ENCODE measurements at places on chromosomes 12 and 14. TPM values are rescaled to one million over a fixed set of nuclear protein-coding genes. Genes with fewer than 3 reads are reported as not detected.

DNA sequence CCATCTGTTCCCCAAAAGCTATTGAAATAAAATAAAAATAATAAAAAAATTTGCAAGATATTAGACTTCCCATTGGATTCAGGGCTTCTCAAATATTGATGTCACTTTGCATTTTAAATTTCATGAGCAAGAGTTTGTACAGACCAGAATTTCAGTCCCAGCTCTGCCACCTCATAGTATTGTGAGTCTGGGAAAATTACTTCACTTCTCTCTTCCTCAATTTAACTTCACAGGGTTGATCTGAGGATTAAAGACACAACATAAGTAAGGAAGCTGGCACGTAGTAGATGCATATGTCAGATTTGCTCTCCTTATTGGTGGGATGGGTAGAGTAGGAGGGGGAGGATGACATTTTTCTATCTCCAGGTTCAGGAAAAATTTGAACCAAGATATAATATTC is 32.8 kb downstream of the COX8C start:
- DNase-seq: no peak

DNA sequence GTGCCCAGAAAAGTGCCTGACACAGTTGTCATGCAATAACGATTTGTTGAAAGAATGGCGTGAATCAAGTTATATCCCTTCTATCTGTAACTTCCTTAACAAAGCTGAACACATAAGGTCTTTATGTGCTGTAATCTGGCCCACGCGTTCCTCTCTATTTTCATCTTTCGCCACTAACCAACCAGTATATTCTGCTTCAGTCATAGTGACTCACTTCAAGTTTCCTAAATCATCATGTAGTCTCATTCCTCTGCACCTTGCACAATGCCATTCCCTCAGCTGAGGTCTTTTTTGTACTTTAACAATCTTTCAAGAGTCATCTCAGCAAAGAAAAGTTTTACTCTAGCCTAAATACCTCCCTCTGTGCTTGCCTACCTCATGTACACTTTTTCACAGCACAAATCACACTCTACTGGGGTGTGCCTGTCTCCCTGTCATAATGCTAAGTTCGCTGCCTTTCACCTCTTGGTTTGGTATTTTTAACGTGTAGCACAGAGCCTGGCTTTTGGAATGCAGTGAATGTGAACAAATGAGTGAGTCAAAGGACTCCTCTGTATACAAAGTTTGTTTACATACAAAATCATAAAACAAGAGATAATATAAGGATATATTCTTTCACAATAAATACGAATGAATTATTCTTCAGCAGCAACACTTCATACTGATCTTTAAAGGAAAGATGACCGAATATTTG is 2.9 kb upstream of the CMAS start:
- no peak for DNase-seq

GRCh38 chr12:13365748-13366366 is 169.3 kb downstream of the EMP1 start:
- DNase-seq: no peak

DNA sequence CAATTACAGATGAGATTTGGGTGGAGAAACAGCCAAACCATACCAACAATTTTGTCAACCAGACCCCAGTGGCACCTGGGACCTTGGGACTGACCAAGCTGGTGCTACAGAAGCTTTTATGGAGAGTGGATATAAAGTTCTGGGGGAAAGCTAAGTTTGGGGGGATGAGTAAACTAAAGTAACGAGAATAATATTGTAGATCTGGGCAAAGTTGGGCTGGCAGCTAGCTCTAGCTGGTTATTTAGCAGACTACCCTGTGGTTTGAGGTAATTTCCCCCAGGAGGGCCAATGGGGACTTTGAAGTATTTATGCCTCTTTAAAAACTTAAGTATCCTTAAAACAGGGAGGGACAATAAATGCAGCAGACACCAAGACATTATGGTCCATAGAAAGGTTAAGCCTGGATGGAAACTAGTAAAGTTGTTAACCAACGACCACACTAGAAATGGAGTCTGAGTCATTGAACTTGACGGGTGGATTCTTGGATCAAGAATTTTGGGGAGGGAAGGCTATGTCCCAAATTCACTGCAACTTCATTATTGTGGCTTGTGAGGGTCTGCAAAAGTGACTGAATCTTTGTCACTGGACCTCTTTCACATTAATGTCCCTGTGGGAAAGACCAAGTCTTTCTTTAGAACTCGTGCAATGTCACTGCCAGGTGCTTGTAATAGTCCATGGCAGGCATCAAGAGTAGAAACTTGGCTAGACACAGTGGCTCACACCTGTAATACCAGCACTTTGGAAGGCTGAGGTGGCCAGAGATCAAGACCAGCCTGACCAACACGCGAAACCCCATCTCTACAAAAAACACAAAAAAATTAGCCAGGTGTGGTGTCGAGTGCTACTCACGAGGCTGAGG is 48.5 kb upstream of the OR5AU1 start:
- DNase-seq: no peak

DNA sequence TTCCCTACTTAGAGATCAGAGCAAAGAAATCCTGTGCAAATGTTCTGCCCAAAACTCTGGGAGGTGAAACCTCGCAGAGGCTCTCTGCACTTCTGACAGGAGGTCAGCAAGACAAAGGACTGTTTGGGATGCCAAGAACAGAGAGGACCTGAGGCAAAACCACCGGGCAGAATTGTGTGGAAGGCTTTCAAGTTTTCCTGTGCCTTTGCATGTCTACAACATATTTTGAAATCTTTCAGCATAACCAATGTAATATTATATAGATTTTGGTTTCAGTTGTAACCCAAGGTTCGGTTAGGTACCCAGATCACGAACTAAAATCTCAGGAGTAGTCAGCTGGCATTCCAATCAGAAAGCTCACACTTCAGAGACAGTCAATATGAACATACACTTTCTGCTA is 99.4 kb upstream of the PLEKHA5 start:
- DNase-seq: no peak

GRCh38 chr12:52229836-52230343 is 3.2 kb upstream of the KRT7 start:
- no peak for DNase-seq

GRCh38 chr14:54348001-54348611 is 48.7 kb upstream of the CDKN3 start:
- DNase-seq: no peak

DNA sequence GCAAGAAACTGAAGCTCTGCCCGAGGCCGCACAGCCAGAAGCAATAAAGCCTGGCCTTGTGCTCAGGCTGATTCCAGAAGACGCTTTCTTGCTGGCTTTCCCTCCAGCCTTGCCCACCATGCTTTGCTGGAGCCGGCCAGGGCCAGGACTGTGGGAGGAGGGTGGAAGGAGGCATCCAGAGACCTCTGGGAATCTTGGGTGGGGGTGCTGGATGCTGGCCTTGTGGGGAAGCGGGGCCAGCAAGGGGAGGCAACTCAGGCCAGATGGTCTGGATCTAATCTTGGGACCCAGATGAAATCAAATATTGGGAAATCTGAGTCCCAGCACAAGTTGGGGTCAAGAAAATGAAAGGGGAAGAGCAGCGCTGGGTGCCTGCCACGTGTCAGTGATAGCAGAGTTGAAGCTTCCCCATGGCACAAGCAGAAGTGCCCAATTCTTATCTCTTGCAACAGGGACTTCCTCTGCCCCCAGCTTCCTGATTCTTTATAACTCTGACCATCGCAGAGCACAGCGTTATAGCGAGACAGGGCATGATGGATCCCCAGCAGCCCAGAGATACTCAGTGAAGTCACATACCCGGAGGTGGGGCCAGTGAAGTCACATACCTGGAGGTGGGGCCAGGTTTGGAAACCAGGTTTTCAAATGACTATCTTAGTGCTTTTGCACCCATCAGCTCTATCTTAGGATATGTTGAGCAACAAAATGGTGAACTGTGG is 6.4 kb upstream of the RABGGTA start:
- DNase-seq: no peak

- no peak for DNase-seq
These were observed 3.1 kb upstream of the NKX2-1 start for GRCh38 chr14:36522972-36523715.

- DNase-seq: no peak
These were observed 311.0 kb downstream of the ALG10 start for GRCh38 chr12:34333337-34333736.

- no peak for DNase-seq
These were observed 81.5 kb upstream of the PLEKHG7 start for GRCh38 chr12:92621312-92621711.

GRCh38 chr12:44193281-44193680 is 357.4 kb downstream of the TMEM117 start:
- DNase-seq: no peak

- no peak for DNase-seq
These were observed 41.5 kb downstream of the IGF1 start for GRCh38 chr12:102438827-102439210.

The OR4E2 gene
- not detected for polyA plus RNA-seq

The MAP3K9 gene
- polyA plus RNA-seq: 3.7 TPM

The CCDC184 gene
- polyA plus RNA-seq: 0.57 TPM

The GLT1D1 gene
- polyA plus RNA-seq: 2.2 TPM

The DERA gene
- 49.1 TPM for polyA plus RNA-seq
